Amniotic epithelial cell (primary cell): ENCODE measurements at places on chromosomes 2 and 18.

DNA sequence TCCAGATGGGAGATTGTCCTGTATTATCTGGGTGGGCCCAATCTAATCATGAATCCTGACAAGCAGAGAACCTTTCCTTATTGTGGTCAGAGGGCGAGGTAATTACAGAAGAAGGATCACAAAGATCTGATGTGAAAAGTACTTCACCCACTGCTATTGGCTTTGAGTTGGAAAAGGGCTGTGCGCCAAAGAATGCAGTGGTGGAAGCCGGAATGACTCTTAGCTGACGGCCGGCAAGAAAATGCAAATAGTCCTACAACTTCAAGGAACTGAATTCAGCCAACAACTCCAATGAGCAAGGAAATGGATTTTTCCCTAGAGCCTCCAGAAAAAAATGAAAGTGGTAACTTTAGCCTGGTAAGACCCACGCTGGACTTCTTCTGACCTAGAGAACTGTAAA lies 67.3 kb downstream of the CTNNA2 start:
- DNase-seq: no peak

GRCh38 chr2:5394223-5394622 lies 298.0 kb upstream of the SOX11 start:
- DNase-seq: no peak

DNA sequence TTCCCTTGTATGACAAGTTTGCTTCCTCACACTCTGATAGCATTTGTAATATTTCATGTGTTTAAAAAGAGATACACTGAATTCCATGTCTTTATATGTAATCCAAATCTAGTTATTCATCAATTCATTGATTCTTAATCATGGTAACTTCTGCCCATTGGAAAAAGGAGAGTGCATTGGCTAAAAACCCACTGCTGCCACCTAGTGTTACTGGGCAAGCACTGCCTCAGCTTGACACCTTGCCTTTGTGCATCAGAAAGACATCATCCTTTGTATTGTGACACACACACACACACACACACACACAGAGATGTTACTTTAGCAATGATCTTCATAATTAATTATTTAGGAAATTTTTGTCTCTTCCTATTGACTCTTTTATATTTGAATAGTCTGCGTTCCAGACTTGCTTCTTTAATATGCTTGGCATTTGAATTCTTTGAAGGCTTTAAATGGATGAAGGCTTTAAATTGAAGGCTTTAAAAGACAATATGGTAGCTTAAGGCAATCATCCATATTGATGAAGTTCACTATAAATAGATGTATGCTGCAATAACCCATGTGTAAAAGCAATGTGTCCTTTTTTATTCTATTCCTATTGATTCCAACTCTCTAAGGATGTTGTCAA lies 414.2 kb upstream of the CHST9 start:
- DNase-seq: peak; percentile 45

GRCh38 chr2:19070886-19071285 lies 287.5 kb downstream of the OSR1 start:
- DNase-seq: no peak

DNA sequence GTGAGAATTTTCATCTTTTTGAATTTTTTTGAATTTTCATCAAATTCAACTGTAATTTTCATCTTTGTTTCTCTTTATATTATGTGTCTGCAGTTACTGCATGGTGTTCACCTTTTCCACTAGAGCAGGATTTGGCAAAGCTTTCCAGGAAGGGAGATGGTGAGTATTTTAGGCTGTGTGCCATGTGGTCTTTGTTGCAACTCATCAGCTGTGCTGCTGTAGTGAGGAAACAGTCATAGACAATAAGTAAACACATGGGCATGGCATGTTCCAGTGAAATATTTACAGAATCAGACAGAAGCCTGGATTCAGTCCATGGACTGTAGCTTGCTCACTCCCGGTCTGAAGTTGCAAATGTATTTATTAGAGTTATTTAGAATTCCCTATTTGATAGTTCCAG lies 120.4 kb downstream of the DCDC2C start:
- no peak for DNase-seq

GRCh38 chr18:80159713-80160636 lies 50.9 kb downstream of the ADNP2 start:
- no peak for DNase-seq

DNA sequence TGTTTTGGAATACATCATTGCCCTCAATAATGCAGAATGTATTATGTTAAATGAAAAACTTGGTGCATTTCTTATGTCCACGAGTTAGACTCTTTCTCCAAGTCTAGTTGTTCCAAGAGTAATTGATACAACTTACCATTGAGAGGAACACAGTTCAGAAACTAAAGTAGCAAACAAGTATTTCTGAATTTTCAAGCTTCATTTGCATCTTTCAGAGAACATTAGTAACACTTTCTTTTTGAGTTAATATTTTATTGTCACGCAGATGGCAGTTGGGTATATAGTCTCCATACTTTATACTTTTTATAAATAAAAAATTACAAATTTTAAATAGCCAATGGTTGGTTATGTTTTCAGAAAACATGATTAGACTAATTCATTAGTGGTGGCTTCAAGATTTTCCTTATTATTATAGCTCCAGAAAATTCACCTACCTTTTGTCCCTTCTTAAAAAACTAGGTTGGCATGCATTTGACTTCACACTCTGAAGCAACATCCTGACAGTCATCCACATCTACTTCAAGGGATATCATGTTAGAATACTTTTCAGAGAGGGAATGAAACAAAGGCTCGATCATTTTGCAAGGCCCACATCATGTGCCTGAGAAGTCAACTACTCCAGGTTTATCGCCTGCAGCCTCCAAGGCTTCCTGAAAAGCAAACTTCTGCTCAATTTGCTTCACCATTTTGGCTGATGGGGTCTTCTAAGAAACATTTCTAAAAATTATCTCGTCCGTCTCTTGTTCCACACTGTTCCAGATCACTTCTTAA lies 29.9 kb downstream of the LYPD6B start:
- no peak for DNase-seq

GRCh38 chr2:145350011-145350410 lies 830.1 kb upstream of the ZEB2 start:
- DNase-seq: peak; percentile 61

DNA sequence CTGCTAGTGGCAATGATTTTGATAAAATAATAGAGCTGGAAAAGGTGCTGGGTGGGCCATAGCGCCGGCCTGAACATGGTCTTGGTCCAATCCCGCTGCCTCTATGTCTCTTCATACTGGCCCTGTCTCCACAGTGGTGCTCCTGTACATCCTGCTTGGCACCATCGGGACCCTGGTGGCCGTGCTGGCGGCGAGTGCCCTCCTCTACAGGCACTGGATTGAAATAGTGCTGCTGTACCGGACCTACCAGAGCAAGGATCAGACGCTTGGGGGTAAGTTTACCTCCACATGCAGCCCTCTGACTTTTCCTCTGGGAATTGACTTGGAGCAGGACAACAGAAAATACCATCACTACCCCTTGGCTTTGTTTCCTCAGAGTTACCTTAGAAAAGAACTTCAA lies 24.0 kb downstream of the IL18RAP start:
- DNase-seq: no peak

DNA sequence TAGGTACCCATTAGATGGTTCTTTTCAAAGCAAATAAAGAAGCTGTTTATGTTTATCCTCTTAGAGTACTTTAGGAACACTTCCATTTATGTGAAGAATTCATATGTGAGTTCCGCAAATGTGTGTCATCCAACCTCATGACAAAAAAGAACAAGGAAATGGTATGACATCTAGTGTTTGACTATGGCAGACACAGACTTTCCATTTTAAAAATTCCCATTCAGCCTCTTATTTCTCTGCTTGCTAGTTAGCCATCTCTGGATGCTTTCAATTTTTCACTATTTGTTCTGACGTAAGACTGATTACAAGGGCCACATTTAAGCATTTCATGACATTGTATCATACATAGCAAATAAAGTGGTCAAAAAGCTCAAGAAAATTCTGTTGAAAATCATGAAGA lies 103.0 kb downstream of the ZAP70 start:
- no peak for DNase-seq

GRCh38 chr2:317501-318424 lies 29.9 kb upstream of the ALKAL2 start:
- no peak for DNase-seq

GRCh38 chr2:46299365-46300263 lies 2.4 kb downstream of the EPAS1 start:
- DNase-seq: peak; percentile 83

- DNase-seq: no peak
Observed at GRCh38 chr2:231525248-231526163, 4.7 kb downstream of the NMUR1 start.

GRCh38 chr18:55321265-55322177 lies 266.5 kb downstream of the TCF4 start:
- peak; percentile 87 for DNase-seq

- no peak for DNase-seq
Observed at GRCh38 chr2:227932403-227932802, 61.0 kb downstream of the DAW1 start.

GRCh38 chr2:134023854-134024253 lies 230.0 kb upstream of the MGAT5 start:
- DNase-seq: no peak

- peak; percentile 98 for DNase-seq
Observed at GRCh38 chr2:205800773-205801172, 118.5 kb downstream of the NRP2 start.

GRCh38 chr18:2914881-2915240 lies 68.1 kb downstream of the EMILIN2 start:
- DNase-seq: peak; percentile 23

- DNase-seq: peak; percentile 86
Observed at GRCh38 chr2:224909885-224910573, 132.2 kb downstream of the DOCK10 start.

GRCh38 chr2:235382601-235383000 lies 111.2 kb upstream of the AGAP1 start:
- no peak for DNase-seq

GRCh38 chr18:5983488-5983887 lies 88.2 kb upstream of the TMEM200C start:
- DNase-seq: no peak

DNA sequence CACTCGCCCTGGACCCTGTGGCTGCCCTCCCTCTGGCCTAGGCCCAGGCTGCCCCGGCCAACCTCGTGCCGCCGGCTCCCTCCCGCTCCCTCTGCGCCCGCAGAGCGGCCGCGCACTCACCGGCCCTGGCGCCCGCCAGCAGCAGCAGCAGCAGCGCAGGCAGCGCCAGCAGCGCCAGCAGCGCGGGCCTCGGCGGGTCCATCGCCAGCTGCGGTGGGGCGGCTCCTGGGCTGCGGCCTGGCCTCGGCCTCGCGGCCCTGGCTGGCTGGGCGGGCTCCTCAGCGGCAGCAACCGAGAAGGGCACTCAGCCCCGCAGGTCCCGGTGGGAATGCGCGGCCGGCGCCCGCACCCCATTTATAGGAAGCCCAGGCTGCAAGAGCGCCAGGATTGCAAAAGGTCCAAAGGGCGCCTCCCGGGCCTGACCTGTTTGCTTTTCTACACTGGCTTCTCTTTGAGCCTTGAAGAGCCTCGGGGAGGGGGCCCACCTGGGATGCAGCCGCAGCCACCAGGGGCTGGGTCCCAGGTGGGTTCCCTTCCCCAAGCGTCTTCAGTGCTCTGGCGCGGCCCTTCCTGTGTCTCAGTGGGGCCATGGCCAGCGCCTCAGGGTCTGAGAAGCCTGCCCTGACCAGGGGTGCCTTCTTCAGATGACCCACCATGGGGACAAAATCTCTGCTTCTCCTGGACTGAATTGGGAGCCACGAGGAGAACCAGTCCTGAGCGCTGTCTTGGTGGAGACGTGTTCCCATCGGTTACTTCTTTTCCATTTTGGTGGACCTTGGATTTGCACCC lies at the start of gene APOB:
APOB (minus strand) TSS at position 330 of the 789 bp plus-strand sequence; CDS start at position 202, 128 bp downstream.
- no peak for DNase-seq

DNA sequence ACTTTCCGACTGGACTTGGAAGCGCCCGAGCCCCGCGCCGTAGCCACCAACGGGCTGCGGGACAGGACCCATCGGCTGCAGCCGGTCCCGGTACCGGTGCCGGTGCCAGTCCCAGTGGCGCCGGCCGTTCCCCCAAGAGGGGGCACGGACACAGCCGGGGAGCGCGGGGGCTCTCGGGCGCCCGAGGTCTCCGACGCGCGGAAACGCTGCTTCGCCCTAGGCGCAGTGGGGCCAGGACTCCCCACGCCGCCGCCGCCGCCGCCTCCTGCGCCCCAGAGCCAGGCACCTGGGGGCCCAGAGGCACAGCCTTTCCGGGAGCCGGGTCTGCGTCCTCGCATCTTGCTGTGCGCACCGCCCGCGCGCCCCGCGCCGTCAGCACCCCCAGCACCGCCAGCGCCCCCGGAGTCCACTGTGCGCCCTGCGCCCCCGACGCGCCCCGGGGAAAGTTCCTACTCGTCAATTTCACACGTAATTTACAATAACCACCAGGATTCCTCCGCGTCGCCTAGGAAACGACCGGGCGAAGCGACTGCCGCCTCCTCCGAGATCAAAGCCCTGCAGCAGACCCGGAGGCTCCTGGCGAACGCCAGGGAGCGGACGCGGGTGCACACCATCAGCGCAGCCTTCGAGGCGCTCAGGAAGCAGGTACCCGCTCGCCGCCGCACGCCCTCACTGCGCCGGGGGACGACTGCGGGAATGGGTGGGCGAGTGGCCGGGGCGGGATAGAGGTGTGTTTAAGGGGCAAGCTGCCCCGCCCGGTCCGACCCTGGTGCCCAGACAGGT lies 713 bp downstream of the ATOH8 start:
- no peak for DNase-seq
